AG04449 (cell line): ENCODE measurements at places on chromosomes 7 and 10.
A peak's percentile ranks its signal among the peaks of the same experiment; 100 is the strongest.

- DNase-seq, result no peak
Measured at GRCh38 chr10:80714566-80714965, 176.9 kb downstream of the SH2D4B start.

- peak; percentile 57 for DNase-seq
Measured at GRCh38 chr7:114944745-114945625, 23.1 kb downstream of the MDFIC start.

GRCh38 chr7:100156331-100157068 lies 2.0 kb downstream of the TRAPPC14 start:
- DNase-seq, result no peak

DNA sequence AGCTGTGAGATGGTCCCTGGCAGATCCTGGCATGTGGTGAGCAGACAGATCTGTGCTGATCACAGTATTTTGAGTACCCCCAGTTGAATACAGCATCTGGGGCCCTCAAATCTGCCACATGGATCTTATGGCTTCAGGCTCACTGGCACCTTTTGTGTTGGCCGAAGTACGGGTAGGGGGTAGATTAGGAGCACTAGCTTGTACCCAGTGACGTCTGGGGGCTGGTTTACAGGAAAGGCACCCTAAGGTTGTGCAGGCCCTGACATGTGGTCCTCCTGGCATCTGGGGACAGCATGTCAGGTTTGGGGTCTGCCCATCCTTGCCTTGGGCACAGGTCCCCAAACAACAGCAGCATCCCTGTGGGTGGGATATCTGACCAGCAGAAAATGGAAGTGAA lies 53.2 kb downstream of the SYPL1 start:
- no peak for DNase-seq

- DNase-seq, result no peak
Measured at GRCh38 chr10:113875212-113875611, 20.8 kb downstream of the NHLRC2 start.

- DNase-seq, result no peak
Measured at GRCh38 chr10:70762441-70763175, 22.6 kb downstream of the TBATA start.

DNA sequence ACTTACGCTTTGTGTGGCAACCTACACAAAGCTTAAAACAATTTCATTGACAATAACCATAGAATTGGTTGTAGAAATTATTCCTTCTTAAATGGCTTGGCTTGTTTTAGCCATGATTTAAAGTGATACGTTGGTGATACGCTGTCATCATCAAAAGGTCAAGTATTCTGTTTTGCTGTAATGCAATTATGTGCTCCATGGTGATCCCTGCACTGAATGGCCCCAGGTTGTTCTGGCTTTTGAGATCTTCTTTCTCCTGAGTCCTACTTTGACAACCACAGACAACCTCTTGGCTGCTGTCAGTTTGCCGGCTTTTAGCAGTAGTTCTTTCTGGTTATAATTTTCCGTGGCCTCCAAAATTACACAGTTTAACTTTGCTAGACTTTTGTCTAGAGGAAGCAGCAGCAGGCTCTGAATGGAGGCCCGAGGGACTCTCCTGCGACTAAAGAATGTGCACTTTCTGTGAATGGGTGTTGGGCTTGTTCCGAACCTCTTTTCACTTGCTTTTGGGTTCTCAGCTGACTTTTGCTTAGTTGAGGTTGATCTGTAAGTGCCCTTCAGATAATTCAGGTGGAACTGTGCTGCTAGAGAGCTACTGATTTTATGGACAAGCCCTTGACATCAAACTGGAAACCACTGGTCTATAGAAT lies 104.7 kb downstream of the TMEM178B start:
- DNase-seq, result no peak

DNA sequence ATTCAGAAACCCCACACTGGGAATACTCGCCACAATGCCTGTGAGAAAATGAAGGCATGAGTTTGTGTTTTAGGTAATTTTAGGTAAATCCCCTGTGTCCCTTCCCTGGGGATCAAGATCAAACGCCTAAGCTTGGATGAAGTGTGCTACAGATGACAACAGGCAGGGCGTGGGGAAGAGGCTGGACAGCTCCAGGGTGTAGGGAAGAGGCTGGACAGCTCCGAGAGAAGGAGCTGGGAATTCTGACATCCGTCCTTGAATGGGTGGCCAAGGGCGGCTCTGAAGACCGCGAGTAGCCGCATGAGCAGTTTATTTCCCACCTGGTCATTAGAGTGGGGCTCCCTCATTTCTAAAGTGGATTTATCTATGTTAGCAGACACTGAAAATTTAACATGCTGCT lies 109.7 kb downstream of the RAMP3 start:
- no peak for DNase-seq

GRCh38 chr10:122847782-122848604 lies 2.3 kb upstream of the CUZD1 start:
- DNase-seq, result no peak

- DNase-seq, result no peak
Measured at GRCh38 chr10:73819513-73820093, 8.2 kb upstream of the NDST2 start.

DNA sequence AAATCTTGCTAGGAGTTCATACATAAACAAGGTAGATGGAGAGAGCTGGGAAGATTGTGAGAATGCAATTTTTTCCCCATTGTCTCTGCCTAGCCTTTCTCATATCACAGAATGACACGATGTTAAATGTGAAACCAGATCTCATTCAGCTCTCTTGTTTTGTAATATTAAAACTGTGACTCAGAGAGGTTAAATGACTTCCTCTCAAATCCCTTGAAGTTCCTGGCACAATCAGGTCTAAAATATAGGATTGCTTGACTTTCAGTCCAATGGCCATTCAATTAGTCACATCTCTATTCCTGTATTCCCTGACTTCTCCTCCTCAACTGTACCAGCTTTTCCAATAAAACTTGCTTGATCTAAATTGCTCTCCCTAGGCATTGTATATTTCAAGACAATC lies 3.1 kb downstream of the ANKRD22 start:
- DNase-seq, result no peak
